ENCODE measurements at places on chromosomes 16 and 17.

DNA sequence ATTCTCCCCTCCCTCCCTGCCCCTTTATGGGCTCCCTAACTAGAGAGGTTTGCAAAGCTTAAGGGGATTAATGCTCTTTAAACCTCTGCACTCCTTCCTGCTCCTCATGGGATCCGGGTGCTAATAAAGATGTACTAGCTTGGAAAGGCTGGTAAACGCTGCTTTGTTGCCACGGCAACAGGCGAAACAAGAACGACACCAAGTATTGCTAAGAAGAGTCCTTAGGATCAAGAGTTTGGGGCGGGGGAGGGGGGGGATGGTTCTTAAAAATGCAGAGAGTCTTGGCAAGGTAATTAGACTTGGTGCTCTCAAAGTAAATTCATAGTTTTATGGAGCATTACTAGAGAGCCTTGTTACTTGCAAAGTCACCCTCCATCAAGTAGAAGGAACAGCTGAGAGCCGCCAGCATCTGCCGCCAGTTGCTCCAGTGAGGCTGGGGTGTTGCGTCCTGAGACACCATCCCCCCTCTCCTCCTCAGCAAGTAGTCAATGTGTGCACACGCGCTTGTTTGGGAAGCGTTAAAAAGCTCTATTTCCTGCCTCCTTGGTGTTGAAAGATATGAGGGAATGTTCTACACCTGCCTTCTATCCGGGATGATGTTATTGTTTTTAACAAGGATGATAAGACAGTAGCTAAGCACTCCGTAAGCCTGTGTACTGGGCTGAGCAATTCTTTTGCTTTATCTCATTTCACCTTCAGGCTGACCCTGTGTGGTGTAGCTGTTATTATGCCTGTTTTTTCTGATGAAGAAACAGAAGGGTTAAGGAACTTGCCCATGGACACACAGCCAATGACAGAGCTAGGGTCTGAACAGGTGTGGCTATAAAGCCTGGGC is 190.9 kb downstream of the CCDC182 start:
- DNase-seq = no peak

DNA sequence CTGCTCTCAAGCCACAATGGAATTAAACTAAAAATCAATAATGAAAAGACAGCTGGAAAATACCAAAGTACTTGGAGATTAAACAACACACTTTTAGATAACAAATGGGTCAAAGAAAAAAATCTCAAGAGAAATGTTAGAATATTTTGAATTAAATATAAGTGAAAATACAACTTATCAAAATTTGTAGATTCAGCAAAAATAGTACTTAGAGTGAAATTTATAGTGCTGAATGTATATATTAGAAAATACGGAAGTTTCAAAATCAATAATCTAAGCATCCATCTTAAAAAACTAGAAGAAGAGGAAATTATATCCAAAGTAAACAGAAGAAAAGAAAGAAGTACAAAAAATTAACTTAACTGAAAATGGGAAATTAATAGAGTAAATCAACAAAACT is 179.2 kb upstream of the CDH11 start:
- DNase-seq = no peak

DNA sequence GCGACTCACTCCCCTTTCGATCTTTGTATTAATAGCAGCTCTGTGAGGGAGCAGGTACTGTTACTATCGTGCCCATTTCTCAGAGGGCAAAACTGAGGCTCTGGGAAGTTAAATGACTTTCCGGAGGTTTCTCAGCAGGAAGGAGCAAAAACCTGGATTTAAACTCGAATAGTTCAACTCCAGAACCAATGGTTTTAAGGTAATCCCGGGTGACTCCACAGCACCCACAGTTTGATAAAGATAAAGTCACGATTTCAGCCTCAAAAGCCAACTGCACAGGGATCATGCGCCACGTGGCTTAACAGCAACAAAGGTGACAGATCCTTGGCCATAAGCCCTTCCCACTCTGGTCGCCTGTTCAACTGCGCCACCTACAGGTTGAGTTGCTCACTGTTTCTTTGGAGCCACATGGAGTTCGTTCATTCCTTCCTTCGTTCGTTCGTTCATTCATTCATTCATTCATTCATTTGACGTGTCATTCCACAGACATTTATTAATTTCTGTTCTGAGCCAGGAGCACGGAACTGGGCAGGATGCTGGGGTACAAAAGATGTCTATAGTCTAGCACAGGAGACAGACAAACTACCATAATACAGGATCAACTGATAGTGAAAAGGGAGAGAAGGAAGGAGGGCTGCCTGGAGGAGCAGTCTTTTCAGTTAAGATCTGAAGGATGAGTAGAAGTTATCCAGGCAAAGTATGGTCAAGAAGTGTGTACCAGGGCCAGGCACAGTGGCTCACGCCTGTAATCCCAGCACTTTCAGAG is 134.8 kb downstream of the HS3ST2 start:
- no peak for DNase-seq

- DNase-seq = no peak
Measured at GRCh38 chr16:83915081-83915480, 16.2 kb downstream of the MLYCD start.

DNA sequence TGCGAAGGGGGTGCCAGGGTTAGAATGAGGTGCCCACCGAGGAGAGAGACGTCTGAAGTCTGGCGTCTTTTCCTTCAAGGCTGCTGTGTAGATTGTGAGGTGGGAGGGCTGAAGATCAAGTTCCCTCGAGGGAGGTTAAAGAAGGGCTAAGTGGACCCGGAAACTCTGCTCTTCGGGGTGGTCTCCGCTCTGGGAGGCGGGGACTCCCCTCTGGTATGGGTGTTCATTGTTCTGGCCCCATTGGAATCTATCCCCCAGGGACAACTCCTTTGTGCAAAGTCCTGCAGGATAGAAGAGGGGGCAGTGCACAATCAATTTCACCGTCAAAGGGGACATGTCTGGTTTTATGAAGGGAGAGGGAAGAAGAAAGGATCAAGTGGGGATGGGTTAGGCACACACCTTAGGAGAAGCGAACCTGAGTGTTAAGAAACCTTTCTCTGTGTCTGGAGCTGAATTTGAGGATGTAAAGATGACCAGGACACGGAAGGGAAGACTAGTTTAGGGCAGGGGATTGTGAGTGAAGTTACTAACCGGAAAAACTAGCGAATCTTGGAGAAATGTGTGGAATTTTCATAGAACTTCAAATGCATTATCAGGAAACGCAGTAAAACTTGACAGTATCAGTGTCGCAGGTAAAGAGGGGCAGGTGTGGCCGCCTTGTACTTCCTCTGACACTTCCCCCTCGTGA is 809 bp upstream of the RAB34 start:
- DNase-seq = no peak

DNA sequence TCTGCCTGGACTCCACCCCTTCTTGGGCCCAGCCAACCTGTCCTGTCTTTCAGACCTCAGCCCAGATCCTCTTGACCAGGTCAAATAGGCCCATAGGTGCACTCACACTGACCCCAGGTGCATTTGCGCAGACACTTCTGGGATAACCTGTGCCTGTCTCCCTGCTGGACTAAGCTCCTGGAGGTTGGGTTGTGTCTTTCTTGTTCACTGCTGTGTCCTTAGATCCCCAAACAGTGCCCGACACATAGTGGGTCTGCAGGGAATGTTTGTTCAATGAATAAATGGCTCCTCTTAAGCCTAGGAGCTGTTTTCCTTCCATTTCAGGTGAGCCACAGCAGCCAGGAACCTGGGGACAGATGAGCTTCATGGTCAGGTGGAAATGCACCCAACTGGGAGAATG is 48.9 kb downstream of the NLRP1 start:
- DNase-seq = no peak

DNA sequence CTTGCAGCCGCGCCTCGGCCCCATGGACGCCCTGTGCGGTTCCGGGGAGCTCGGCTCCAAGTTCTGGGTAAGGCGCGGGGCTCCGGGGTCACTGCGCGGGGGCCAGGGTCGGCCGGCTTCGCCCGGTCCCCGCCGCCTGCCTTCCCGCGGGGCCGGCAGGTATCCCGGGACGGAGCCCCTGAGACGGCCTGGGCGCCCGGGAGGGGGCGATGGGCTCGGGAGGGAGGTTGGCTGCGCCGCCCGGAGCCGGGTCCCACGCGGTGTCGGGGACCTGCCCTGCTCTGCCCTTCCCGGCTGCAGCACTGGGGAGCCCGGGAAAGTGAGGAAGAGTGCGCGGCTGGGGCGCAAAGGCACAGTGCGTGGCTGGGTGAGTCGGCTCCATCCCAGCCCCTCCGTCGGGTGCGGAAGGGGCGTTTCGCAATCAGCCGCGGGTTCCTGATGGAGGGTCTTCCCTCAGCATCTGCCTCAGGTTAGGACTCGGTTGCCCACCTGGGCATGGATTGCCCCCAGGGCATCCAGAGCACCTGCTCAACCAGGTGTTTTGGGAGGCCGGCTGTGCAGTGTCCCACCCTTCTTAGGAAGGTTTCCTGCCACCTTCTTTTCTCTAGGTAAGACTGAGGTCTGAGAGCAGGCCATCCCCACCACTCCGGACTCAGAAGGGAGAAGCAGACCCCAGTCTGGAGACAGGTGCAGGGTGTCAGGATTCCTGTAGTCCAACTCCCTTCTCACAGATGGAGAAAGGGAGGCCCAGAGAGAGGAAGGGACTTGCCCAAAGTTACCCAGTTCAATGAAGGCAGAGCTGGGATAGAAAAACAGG is 442 bp downstream of the ABCC3 start:
- no peak for DNase-seq

- DNase-seq = no peak
Measured at GRCh38 chr16:15963307-15963910, 14.0 kb downstream of the ABCC1 start.

DNA sequence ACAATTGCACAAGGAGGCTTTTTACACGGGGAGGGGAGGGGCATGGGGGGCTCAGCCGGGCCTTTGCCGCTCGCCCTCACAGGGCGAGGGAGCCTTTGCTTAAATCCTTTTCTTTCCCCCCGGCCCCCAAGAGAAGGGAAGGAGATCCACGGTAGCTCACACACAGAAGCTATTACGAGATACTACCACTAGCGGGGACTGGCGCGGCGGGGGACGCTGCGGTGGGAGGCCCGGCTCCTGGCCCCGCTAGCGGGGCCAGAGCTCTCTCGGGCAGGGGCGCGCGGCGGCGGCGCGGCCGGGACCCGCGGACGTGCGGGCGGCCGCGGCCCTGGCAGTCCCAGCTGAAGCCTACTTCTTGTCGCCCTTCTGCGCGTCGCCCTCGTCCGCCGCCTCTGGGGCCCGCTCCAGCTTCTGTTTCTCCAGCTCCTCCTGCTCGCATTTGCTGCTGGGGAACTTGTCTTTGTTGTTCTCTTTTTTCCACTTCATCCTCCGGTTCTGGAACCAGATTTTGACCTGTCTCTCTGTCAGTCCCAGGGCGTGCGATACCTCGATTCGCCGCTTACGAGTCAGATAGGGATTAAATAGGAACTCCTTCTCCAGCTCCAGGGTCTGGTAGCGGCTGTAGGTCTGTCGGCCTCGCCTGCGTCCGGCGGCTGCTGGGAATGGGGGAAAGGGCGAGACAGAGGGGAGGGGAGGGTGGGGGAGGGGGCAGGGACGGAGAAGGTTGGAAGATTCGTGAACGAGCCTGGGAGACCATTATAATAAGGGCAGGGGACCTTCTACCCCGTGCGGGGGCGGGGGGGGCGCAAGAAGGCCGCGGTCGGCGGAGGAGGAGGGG is 2.0 kb downstream of the HOXB8 start:
- no peak for DNase-seq

DNA sequence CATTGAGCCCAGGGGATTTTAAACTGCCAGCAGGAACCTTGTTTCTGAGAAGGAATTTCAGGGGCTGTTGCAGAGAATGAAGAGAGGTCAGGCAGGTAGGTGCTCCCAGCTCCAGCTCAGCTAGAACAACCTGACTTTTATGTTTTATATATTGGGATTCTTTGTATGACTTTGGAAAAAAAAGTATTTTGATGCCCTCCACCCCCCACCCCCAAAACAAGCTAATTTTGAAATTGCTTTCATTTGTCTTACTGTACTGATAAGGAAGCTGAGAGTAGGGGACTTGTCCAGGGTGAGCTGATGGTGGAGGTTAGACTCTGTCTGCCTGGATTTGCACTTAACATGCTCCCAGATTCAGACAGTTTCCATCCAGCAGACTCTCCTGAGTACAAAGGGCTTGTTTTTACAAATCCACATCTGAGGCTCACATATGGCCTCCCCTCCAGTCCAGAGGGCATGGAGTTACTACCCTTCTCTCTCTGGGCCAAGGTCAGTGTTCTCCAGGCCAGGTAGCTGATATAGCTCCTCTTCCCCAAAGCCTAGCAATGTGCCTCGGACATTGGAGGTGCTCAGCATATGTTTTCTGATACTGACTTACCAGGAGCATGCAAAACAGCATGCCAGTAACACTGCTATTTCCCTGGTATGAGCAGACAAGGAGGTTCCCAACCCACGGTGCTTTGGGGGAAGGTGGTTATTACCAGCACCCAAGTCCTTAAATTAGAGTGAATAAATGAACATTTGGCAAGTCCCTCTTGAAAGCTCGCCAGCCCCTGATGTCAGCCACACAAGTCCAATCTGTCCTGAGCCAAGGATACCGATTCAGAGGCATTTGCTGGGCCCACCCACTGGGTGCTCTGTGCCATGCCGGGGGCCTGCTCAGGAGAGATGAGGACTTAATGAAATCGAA is 11.3 kb downstream of the STX1B start:
- no peak for DNase-seq

DNA sequence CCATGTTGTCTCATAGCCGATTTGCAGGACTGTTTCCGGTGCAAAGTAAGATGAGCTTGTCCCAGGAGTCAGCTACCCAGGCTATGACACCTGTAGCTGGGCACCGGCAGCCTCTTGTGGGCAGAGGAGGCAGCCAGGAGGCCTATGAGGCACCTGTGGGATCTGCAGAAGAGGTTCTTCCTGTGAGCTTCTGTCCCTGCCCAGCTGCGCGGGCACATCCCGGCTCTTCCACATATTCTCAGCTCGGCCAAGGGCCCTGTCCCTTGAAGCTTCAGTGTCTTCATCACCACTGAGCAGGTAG is 21.3 kb upstream of the CAPN15 start:
- no peak for DNase-seq

GRCh38 chr17:2792366-2793169 is 3.7 kb upstream of the RAP1GAP2 start:
- peak; percentile 50 for DNase-seq

- DNase-seq = no peak
Measured at GRCh38 chr16:54901606-54902005, 29.1 kb upstream of the IRX5 start.

- no peak for DNase-seq
Measured at GRCh38 chr16:75398333-75398732, 35.0 kb downstream of the CFDP1 start.

- no peak for DNase-seq
Measured at GRCh38 chr16:85853547-85854545, 45.1 kb upstream of the IRF8 start.

- no peak for DNase-seq
Measured at GRCh38 chr16:73092236-73092781, 44.4 kb upstream of the ZFHX3 start.

DNA sequence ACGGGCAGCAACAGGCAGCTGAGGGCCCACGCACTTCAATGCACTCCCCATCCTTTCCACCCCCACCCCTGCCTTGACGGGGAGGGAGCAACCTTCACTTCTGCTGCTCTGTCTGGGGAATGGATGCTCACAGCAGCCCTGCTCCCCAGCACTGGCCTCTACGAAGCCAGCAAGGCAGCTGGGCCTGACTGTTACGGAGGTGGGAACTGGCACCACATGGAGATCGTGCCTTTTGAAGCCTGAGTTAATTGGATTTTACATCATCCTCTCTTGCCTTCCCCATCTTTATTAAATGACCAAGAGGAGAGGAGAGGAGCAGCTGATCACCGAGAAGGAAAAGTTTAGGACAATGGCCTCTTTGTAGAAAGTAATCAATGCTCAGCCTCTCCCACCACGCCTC is 187.0 kb upstream of the RPL38 start:
- DNase-seq = no peak
